ENCODE measurements at places on chromosomes 2 and 18. TPM values are rescaled to one million over a fixed set of nuclear protein-coding genes. Genes with fewer than 3 reads are reported as not detected.

GRCh38 chr2:69790601-69790959 lies 38.9 kb upstream of the GMCL1 start:
- DNase-seq = no peak

GRCh38 chr2:112703684-112704083 lies 17.1 kb upstream of the NT5DC4 start:
- no peak for DNase-seq

- DNase-seq = no peak
Observed at GRCh38 chr2:190214426-190215194, 105.0 kb downstream of the HIBCH start.

Gene KCNS3
- total RNA-seq = 4.7 TPM

Gene SUPT7L
- 12.2 TPM for total RNA-seq

Gene CIB4
- total RNA-seq = not detected

Gene FOXI3
- total RNA-seq = not detected

Gene ITPRIPL1
- 0.20 TPM for total RNA-seq

Gene ASB18
- total RNA-seq = not detected
